ENCODE measurements at places on chromosomes 3 and 15. TPM values are rescaled to one million over a fixed set of nuclear protein-coding genes. Genes with fewer than 3 reads are reported as not detected.

Gene INAFM2
- total RNA-seq: 14.0 TPM

Gene IL17RE
- total RNA-seq: 0.28 TPM

- peak; percentile 56 for DNase-seq
- H3K27ac ChIP-seq: no peak overlapping the region
- H3K4me3 ChIP-seq: no peak overlapping the region
- no peaks in the 10 kb centered on the region for H3K36me3 ChIP-seq
- H3K4me1 ChIP-seq: no peaks in the 10 kb centered on the region
- H3K27me3 ChIP-seq: no peaks in the 10 kb centered on the region
These were observed 36.0 kb downstream of the MORC1 start for GRCh38 chr3:109081746-109082510.

DNA sequence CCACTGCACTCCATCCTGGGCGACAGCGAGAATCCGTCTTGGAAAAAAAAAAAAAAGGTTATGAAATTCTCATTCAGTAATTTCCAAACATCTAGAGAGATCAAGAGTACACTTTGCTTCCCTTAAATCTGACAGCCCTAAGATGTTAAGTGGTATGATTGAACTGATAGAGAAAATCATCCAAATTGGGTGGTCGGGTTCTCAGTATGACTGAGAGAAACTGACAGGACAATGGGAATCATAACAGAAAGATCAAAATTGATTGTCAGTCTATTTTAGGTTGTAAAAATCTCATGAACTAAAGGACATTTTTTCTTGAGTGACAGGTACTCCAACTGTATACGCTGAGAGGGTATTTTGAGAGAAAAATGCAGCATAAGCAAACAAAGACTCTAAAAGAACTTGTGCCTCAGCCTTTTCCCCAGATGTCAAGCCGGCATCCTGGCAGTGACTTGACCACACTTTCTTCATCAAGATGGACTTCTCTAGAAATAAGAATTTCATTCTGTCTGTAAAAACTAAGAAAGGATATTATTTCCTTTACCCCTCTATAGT is 65.8 kb downstream of the MYO5A start:
- H3K27me3 ChIP-seq: no peaks in the 10 kb centered on the region
- no peak overlapping the region for H3K27ac ChIP-seq
- no peak overlapping the region for H3K4me3 ChIP-seq
- H3K36me3 ChIP-seq: no peaks in the 10 kb centered on the region
